ENCODE measurements at places on chromosomes 7 and 10.

GRCh38 chr10:23818484-23818883 is 379.6 kb downstream of the OTUD1 start:
- no peak for DNase-seq

DNA sequence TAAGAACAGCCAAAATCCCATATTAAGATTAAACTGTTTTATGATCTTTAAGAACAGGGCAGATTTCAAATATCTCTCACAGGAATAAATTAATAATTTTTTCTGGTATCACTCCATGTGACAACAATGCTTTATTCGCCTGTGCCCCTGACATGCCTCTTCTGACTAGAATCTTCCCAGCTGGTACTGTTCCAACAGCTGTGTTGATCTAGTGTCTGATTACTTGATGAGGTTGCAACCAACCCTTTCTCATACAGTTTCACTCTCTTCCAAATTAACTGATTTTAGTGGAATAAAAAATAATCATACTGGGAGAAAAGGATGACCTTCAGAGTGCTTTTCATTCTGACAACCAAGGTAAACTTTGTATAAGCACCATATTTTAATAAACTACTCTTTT is 151.9 kb downstream of the CHRM2 start:
- no peak for DNase-seq

DNA sequence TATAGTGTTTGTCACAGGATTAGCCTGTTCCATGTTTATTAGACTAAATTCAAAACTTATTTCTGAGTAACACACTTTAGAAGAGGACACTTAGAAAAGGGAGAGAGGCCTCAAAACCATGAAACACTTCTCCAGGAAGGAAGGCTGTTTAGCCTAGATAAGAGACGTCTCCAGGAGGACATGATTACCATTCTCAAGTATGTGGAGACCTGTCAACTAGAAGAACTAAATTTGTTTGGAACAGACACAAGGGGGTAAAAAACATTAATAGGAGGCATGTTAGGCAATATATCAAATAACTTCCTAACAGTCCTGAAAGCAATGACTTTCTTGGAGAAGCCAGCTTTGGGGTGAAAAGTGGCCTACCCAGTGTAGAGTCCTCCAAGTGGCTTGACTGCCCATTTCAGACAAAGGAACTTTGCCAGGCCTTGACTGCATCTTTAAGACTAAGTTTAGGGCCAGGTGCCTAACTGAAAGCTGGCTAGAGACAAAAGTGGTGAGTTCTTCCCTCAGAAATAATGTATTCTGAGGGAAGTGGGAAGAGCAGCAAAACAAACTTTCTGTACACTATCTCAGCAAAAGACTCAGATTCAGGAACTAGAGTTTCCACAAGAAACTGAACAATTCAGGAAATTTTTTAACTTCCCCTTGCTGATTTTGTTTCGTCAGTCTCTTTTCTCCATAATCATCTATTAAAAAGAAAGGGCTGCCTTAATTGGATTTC is 11.8 kb downstream of the NCOA4 start:
- DNase-seq: no peak

DNA sequence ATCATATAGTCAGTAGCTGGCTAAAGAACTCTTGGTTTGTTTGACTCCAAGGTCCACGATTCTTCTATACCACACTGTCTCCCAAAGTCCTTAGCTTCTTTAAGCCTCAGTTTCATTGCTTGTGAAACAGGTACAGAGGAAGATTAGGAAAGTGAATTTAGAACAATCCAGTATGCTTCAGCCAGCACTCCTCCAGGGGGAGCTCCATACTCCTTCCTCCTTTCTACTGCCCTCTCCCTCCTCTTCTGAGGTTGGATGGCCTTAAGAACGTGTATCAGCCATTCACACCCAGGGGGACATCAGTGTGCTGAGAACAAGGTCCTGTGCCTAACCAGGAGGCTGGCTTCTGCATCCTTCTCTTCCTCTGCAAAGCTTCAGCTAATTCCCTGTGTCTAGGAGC is 54.8 kb upstream of the CALD1 start:
- no peak for DNase-seq

GRCh38 chr7:4631380-4632179 is 50.5 kb upstream of the FOXK1 start:
- no peak for DNase-seq

- no peak for DNase-seq
These were observed 143.7 kb downstream of the TAX1BP1 start for GRCh38 chr7:27883696-27884095.
